ENCODE measurements at places on chromosomes 3 and 15.

DNA sequence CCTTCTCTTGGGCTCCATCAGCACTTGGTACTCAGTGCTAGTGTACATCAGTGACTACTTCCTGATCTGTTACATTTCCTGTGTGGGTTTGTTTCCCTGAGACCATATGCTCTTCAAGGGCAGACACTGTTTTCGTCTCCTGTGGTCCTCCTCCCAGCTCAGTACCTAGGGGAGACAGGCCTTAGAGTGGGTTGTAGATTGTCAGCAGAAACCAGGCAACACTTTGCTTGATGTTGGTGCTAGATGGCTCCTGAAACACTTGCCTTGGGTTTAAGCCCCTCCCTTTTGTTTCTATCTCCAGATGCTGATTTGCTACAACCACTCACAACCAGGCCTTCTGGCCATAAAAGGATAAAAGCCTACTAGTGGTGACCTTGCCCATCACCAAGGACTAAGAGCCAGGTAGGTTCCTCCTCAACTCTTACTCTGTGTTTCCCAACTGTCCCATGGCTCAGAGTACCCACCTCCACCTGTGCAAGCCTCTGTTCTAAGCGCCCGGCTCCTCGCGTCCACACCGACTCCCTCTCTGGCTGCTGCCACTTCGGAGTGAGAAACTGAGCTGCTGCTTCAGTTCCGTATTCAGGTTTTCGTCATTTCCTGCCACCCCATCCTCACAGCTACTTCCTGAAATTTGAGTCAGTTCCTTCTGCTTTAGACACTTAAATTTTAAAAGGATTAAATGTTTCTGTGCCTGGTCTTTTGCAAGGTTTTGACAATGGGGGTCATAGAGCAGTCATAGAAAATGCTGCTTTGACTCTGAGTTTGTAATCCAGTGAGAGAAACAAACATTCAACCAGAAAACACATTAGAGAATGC is at the start of gene HCLS1:
Gene HCLS1 (minus strand): TSS at position 548 of the 816 bp plus-strand sequence. CDS start 2,556 bp downstream, outside the sequence.
- peak; percentile 75 for DNase-seq

DNA sequence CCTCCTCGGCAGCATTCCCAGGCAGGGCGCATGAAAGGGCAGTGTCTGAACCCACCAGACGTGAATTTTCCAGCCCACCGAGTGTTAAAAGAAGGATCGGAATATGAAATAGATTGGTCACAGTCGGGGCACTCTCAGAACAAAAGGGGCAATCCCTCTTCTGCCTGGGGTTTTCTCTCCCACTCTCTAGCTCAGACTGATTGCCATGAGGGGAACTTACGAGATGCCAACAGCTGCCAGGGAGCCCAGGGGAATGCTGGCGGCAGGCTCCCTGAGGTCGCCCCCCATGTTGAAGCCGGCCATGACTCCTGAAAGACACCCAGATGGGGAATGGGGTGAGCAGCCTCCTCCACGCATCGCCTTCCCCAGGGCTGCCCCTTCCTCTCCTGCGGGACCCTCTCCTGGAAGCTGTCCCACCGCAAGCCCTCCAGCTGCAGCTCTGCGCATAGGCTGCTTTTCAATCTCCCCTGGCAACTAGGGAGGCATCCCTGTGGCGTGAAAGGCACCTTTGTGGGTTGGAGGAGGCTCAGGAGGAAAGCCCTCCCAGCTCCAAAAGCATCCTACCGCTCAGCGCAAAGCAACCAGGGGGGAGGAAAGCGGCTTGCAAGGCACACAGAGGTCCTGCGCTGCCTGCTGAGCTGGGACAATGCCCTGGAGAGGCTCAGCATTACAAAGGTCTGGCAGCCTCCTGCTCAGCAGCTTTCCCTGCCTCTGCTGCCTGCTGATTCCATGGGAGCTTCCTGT is 64.8 kb upstream of the HEG1 start:
- DNase-seq, result no peak

DNA sequence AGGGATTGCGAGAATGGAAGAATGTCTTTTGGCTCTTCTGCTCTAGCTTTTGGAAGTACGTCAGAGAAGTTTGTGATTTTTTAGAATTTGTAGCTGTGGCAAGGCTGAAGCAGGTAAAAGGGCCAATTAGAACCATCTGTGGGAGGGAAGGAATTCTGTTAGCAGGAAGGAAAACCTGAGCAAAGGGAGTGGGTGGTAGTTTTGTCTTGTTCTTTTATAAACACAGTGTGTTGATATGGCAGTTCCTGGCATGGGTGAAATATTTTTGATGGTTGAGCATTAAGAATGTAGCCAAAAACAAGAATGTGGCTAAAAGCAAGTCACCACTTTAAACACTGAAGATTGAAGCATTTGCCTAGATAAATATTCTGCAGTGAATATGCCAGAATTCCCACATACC is 23.8 kb downstream of the DAG1 start:
- no peak for DNase-seq

DNA sequence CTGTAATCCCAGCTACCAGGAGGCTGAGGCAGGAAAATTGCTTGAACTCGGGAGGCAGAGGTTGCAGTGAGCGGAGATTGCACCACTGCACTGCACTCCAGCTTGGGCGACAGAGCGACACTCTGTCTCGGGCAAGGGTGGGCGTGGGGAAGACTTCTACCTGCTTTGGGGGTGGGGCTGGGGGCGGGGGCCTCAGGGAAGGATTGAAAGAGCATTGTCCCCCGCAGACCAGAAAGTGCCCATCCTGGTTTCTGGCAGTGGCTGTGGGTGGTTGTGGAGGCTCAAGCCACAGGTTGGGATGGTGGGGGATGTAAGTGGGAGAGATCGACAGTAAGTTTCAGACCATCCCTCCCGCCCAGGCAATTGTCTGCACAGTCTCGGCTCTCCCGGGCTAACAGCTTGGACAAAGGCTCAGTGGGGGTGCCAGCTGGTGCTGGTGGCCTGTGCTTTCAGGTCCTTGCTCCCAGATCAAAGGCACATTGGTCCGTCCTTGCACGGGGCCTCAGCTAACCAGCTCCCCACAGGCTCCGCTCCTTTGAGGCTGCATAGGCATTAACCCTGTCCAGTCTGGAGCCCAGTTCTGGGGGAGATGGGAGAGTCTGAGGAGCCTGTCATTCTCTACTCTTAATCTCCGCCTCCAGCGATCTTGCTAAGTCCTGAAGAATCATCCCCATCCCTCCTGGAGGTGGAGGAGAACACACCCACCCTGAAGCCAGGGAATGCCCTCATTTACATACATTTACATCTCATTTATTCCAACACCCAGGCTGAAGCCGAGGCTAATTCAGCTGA is 8.6 kb downstream of the SCN5A start:
- DNase-seq, result no peak

- no peak for DNase-seq
Observed at GRCh38 chr3:171553086-171553485, 92.9 kb upstream of the TNIK start.

- DNase-seq, result no peak
Observed at GRCh38 chr3:82355228-82355627, 593.8 kb upstream of the GBE1 start.
